Sigmoid colon (tissue), 7 donors: ENCODE measurements at places on chromosomes 1 and 21. TPM values are rescaled to one million over a fixed set of nuclear protein-coding genes. Genes with fewer than 3 reads are reported as not detected.

TEDDM1 gene
- total RNA-seq: not detected

DNA sequence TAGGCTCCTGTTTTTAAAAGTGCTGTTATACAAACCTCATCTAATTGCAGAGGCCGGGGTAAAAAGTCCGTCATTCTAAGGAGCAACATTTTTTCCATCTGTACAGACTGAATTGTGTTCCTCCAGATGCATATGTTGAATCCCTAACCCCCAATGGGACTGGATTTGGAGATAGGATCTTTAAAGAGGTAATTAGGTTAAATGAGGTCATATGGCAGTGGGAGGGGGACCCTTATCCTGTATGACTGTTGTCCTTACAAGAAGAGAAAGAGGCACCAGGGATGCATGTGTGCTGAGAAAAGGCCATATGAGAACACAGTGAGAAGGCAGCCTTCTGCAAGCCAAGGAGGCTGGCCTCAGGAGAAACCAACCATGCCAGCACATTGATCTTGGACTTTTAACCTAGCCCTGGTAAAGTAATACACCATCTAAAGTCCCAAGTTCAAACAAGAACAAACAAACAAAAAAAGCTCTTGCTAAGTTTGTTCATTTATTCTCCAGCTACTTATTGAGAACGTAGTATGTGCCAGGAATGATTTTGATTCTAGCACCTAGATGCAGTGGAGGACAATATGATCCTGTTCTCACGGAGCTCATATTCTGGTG lies 352.4 kb downstream of the NTNG1 start:
- DNase-seq: no peak

INSRR gene
- not detected for total RNA-seq

CTSS gene
- 56.4 TPM for total RNA-seq

DNA sequence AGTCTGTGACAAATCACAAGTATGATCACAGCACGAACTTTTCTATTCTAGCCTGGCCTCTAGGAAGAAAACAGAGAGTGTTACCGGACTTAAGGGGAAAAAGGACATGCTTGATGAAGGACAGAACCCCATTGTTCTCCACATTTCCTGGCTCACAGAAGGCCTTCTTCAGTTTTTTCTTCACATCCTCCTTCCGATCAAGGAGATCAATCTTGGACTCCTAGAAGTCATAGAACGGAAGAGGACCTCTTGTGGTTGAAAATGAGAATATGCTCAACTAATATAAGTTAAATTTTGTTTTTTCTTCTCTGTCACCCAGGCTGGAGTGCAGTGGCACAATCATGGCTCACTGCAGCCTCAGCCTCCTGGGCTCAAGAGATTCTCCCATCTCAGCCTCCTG lies 30.3 kb downstream of the YARS1 start:
- no peak for DNase-seq

KIRREL1 gene
- total RNA-seq: 29.0 TPM

GBP4 gene
- 4.4 TPM for total RNA-seq
